Pulmonary artery endothelial cell (primary cell): ENCODE measurements at places on chromosomes 16 and 17.

- no peak for DNase-seq
Measured at GRCh38 chr16:19295393-19295792, 9.9 kb downstream of the CLEC19A start.

GRCh38 chr16:53509906-53510703 is 7.1 kb upstream of the AKTIP start:
- DNase-seq, result no peak

DNA sequence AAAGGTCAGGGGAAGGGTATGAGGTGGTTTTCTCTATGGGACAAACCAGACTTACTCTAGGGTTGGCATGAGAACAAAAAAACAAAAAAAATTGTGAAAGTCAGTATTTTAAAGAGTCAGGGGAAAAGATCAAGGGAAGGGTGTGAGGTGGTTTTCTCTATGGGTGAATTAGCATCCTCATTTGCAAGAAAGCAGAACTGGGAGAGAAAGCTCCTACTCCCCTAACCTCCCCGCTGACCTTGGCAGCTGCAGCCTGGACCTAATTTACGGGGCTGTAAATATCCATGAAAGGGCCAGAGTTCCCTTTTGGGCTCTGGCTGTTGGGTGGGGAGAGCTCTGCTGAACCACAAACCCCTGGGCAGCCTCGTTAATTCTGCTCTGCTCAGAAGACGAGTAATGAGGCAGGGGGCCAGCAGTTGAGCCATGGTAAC is 10.6 kb downstream of the RHBDL3 start:
- no peak for DNase-seq

- no peak for DNase-seq
Measured at GRCh38 chr16:53775821-53776431, 72.0 kb downstream of the FTO start.

DNA sequence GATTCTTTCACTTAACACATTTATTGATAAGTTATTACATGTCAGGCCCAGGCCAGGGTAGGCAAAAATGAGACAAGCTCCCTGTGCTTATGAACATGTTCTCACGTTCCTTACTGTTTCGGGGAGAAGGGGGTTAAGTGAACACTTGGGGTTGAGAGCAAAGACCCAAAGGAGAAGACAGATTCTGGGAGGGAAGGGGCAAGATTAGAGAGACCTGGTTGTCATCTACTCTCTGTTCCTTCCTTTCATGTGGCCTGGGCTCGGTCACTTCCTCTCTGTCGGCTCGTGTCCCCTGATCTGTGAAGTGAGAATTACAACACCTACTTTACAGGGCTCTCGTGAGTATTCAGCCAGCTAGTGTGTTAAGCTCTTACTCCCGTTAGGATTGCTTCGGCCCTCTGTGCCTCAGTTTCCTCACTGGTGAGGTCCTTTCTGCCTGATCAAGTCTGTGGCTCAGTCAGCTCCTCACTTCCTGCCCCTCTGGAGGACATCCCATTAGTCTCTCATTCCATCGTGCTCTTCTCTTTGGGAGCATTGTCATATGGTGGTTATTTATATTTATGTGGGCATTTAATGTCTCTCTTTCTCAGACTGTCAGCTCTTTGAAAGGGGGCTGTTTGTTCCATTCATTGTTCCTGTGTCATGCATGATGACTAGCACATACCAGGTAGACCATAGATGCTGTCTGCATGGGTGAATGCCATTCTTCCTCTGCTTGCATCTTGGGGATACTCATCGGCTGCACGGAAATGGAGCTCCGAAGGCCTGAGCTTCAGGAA is 38.9 kb downstream of the PLCG2 start:
- DNase-seq, result no peak

GRCh38 chr17:33968350-33969044 is 286.6 kb upstream of the CCL2 start:
- no peak for DNase-seq

- DNase-seq, result peak; percentile 87
Measured at GRCh38 chr16:57628008-57628781, at the start of gene ADGRG1. Gene ADGRG1 (plus strand): TSS chr16:57628630. CDS start chr16:57650288, 21,658 bp downstream.

GRCh38 chr17:63041251-63041650 is 75.2 kb downstream of the TANC2 start:
- no peak for DNase-seq

- no peak for DNase-seq
Measured at GRCh38 chr16:70523743-70524398, at the start of gene SF3B3. Gene SF3B3 (plus strand): TSS chr16:70523816. CDS start chr16:70526657, 2,841 bp downstream.

DNA sequence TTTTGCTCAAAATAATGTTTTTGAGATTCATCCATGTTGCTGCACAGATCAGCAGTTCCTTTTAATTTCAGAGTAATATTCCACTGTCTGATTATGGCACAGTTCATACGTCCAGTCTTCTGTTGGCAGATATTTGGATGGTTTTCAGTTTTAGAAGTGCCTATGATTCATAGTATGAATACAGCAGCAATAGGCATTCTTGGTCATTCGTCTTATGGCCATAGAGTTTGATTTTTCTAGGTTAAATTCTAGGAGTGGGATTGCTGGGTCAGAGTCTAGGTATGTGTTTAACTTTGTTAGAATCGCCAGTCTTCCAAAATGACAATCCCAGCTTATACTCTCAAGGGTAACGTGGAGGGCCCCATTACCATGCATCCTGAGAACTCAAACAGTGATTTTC is 11.5 kb upstream of the IL34 start:
- no peak for DNase-seq

DNA sequence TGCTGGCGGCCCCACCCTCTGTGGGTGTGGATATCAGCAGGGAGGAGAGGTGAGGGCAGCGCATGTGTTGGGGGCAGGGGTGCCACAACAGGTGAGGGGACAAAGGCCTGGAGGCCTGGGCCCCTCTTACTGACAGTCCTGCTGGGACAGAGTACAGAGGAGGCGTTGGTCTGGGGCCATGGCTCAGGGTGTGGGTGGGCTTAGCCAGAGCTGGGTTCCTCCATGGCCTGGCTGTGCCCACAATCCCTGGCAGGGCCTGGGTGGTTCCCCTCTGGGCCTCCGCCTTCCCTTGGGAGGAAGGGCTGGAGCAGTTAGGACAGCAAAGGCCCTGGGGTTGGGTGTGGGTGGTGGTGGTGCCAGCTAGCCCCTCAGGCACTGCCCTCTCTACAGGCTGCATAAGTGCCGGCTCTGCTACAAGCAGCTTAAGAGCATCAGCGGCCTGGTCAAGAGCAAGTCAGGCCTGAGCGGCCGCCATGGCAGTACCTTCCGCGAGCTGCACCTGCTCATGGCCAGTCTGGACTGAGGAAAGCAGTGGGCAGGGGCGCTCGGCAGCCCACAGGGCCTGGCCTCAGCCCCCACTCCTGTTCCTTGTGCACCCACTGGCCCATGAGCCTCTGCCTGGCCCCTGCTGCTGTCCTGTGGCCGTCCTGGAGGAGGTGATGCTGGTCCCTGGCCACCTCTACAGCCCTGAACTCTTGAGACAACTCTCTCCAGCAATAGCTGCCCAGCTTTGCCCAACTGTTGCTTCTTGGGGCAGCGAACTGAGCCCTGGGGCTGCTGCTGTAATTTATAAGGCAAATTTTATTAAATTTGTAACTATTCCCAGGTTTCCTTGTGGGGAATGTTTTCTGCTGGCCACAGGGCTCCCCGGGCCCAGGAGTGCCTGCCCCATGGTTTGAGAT is 21.1 kb downstream of the KATNB1 start:
- DNase-seq, result no peak

DNA sequence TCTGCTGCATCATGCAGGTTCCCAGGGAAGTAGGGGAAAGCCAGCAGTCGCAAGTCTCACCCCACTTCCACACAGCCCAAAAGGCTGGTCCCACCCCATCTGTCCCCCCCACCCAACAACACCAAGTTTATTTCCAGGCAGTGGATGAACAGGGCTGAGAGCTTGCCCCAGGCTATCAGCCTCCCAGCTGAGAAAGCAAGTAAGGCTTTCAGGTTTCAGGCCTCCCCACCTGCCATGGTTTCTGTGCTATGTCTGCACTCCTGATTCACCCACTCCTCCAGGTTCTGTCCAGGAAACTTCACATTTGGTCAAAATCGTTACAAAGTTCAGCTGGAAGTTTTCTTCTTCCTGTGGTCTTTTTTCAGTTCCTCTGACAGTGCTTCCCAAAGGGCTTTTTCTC is 97.5 kb upstream of the HS3ST3A1 start:
- no peak for DNase-seq

DNA sequence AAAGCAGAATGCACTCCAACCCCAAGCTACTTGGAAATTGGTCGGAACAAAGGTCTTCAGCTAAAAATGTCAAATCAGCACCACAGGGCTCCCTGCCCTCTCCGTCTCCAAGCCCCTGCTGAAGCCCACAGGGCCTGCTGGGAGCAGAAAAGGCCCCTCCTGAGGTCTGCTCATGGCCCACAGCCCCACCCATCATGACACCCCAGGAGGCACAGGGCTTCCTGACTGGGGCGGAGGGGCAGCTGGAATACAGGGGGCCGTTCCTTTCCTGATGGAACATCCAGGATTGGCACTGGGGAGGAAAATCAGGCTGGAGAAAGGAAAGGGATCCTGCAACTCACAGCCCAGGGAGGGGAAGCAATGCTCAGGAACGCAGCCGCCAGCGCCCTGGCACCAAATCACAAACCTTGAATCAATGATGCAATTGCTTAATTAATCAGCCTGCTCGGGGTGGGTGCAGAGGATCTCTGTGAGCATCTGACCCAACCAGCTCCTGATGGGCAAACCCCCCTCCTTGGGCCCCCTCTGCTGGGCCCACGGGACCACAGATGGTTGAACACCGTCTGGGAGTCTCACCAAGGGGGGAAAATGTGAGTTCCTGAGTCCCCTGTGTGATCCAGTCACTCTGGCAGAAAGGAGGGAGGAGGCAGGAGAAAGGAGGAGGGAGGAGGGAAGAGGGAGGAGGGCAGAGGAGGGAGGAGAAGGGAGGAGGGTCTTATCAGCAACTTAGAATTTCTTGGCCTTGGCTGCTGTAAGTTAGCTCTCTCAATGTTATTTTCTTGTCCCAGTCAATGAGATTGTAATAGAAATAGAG is 155.5 kb downstream of the ZNF423 start:
- no peak for DNase-seq

- no peak for DNase-seq
Measured at GRCh38 chr17:81167638-81168037, 1.6 kb upstream of the AATK start.

- DNase-seq, result no peak
Measured at GRCh38 chr16:70778901-70779309, 22.1 kb downstream of the VAC14 start.

DNA sequence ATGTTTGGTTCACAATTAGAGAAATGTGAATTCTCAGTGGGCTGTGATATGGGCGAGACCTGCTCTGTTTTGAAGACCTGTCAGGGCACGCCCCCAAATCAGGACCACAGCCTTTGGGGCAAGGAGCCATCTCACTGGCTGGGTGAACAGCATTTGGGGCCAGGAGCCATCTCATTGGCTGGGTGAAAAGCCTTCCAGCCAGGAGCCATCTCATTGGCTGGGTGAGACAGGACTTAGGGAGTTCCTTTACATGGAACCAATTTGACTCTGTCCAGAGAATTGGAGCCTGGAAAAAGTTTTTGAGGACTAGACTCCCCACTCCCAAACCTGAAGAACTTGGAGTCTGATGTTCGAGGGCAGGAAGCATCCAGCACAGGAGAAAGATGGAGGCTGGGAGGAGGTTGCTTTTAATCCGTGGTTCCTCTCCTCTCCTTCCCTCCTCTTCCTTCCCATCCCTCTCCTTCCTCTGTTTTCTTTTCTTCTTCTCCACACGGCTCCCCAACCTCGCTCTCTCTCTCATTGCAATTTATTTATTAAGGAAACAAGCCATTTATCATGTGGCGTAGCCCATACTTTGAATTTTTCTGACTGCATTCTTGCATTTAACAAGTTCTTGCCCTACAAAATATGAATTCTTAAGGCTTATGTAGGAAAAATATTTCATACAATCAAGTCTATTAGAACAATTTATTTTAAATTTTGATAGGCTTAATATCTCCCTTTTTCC is 19.7 kb downstream of the FOXL1 start:
- no peak for DNase-seq

DNA sequence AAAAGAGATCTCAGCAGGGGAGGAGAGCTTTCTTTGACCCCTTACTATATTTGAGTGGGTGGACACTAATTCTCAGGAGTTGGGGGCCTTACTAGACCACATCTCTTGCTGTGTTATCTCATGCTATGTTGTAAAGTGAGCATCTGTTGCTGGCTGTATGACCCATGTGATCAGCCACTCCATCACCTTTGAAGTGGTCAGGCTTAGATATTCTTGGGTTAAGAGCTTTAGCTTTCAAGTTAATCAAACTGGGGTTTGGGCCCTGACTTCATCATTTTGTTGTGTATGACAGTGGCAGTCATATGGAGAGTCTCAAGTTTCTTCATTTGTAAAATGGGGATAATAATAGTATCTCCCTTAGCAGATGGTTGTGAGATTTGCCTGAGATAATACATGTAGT is 201.1 kb downstream of the FTO start:
- no peak for DNase-seq

GRCh38 chr17:74512036-74512435 is 19.2 kb downstream of the CD300LB start:
- no peak for DNase-seq

GRCh38 chr17:63647065-63647725 is 25.0 kb downstream of the MAP3K3 start:
- no peak for DNase-seq

- DNase-seq, result no peak
Measured at GRCh38 chr17:39150795-39151149, 665 bp downstream of the PLXDC1 start.

GRCh38 chr16:65716737-65717700 is 595.2 kb upstream of the CDH11 start:
- DNase-seq, result no peak

GRCh38 chr16:69553332-69553731 is 12.4 kb upstream of the NFAT5 start:
- DNase-seq, result no peak

- no peak for DNase-seq
Measured at GRCh38 chr17:4708436-4708835, 2.0 kb upstream of the ARRB2 start.

DNA sequence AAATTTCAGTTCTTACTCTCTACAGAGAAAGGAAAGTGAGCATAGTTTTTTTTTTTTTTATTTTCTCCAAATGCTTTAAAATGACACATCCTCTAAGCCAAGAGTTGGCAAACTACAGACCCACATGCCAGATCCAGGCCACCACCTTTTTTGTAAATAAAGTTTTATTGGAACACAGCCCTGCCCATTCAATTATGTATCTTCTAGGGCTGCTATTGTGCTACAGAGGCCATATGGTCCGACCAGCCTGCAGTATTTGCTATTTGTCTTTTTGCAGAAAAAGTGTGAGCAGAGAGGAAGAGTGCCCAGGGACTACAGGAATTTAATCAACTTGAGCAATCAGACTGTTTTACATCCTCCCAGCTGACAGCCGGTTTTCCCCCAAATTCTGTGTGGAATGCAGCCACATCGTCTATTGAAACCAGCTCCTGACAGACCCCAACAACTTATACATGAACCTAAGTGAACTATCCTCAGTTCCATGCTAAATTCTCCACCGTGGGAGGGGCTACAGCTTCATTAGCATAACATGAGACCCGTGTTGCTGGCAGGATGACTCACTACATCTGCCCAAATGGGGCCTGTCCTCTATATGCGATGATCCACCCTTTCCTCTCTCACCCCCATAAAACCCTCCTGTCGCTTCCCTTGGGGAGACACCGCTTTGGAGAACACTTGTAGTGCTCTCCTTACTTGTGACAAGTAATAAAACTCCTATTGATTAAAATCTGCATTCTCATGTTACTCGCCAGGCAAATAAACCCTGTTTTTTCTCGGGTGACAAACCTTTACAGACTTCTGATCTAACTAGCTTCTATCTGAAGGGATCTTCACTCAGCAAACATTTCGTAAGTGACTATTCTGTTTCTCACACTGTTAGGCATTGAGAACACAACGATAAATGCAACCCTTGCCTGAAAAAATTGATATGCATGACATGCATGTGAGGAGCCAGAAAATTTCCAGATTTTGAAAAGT is 149.4 kb upstream of the HS3ST3A1 start:
- no peak for DNase-seq
